D721Med (cell line): ENCODE measurements at places on chromosomes 5 and 9.

- DNase-seq, result no peak
Observed at GRCh38 chr5:60101573-60101972, 208.0 kb upstream of the PDE4D start.

GRCh38 chr5:130652176-130652575, 512.9 kb downstream of the HINT1 start:
- no peak for DNase-seq

DNA sequence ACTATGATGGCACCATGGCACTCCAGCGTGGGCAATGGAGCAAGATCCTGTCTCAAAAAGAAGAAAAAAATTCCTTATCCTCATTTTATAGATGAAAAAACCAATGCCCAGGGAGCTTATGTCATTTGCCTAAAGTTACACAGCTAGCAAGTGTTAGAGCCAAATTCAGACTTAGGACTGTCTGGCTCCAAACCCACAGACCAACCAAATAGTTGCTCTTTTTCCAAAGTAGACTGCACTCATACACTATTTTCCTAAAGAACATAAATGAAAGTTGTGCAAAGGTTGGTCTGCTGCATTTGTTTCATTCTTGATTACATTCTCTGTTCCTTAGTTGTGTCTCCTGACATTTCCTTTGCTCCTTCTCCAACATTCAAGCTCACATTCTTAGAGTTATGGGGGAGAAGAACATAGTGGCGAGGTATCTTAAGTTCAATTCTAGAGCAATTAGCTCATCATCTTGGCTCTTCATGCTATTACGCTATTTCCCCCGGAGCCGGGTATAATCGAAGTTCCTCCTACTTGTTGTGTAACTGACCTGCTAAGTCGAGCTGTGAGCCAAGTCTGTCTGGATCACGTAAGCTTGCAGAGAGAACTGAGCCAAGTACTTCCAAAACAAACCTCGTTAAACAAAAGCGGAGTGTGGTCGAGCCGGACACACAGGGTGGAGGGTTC, 138.3 kb downstream of the RFK start:
- no peak for DNase-seq

GRCh38 chr9:109990541-109990940, 210.5 kb downstream of the PALM2AKAP2 start:
- no peak for DNase-seq

DNA sequence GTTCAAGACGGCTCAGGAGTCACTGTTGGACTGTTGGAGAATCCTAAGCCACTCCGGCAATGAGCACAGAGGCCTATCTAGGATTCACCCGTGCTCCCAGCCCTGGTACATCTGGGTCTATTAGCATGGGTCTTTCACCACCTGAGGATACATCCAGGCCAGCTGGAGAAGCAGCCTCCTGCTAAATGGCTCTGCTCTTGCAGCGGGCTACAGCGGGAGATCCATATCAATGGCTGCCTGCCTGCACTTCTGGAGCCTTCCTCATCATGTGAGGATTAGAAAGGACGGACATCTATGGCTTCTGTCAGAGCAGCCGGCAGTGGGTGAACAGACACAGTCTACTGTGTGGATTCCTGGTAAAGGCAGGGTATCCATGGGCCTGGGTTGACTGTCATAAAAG, 357.4 kb downstream of the MLLT3 start:
- DNase-seq, result no peak

DNA sequence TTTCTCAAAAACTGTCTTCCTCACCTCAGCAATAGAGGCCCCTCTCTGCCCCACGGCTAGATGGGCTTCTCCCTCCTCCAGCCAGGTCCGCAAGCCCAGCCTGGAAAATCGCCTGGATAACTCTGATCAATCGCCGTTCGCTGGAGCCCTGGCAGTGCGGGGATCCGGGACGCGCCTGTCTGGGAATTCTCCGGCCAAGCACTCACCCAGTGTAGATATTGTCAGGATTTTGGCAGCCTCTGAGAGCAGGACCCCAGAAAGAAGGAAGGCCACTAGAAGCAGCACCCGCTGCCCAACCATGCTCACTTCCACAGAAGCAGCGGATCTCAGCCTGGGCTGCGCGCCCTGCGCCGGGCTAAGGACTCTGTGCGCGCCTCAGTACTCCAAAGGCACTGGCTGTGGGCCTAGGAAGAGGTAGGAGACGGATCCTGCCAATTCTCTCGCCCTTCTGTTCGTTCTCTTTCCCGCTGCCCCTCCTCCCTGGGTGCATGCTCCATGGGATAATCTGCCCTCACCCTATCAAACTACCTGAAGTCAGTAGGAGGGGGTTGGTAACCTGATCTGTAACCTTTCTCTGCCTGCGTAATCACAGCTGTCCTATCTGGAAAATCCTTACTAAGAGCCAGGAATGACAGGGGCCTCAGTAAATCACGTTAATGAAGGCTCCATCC, at the start of gene UGT3A1:
Gene UGT3A1, minus strand, starts transcription at position 450 of the 671 bp plus-strand sequence. Its CDS starts 150 bp downstream, at position 300.
- no peak for DNase-seq

- DNase-seq, result no peak
Observed at GRCh38 chr5:110865400-110866094, 126.7 kb downstream of the SLC25A46 start.

GRCh38 chr9:85213650-85214607, 527.8 kb downstream of the AGTPBP1 start:
- no peak for DNase-seq
